ENCODE measurements at places on chromosomes 1 and 21.

DNA sequence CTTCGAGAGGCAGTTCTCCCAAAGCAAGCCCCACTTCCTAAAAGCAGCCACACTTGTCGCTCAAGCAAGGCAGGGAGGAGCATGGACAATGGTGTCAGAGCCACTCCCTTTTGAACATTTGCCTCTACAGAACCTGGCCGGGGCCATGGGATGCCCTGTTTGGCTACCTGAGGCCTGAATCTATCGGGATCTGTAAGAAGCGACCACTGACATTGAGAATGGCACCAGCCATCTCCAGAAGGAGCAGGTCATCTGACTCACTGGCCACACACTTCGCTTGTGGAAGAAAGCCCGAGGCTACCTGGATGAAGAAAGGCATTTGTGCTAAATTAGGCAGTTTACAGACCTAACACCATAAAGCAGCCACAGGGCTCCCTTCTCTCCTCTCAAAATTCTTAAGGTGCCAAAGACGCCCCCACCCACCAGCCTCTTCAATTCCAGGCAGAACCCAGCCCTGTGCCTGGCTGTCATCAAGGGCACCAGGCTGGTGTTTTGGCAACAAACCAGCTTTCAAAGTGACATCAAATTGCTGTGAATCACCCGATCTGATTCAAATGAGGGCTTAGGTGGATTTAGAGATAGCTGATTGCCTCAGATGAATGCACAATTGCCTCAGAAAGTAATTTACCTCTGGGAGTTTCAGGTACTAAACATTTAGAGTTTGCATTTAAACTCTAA lies 104.8 kb downstream of the ETS2 start:
- peak; percentile 88 for DNase-seq

DNA sequence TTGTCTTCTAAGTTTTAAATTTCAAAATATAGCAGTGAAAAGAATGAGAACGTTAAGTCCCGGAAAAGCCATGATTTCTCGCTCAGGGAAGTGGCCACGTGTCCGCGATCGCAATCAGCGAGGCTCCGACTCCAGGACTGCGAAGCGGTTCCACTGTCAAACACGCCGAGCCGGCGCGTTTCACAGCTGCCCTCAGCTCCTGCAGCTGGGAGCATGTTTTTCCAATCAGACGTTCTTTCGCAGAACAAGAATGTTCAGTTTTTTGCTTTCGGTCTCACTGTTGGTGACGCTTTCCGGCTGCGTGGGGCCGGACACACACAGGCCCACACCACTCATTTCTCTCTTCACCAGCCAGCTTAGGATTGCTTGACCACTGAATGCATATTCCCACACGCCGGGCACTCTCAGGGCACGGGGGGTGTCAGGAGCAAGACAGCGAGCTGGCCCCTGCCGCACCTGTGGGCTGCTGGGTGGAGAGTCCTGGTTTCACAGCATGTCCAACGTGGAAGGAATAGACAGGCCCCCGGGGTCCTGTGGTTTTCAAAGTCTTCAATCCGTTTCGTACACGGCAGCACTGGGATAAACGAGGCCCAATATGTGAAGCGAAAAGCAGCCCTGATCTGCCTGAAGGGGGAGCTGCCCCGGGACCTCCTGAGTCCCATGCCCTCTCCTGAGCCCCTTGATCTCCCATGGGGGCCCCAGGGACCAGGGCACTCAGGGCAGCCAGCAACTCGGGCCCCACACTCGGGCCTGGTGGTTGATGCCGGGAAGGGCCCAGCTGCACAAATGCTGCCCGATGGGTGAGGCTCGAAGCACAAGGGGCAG lies 47.3 kb upstream of the COL18A1 start:
- peak; percentile 51 for DNase-seq

- DNase-seq: no peak
Observed at GRCh38 chr1:77378723-77379535, 97.1 kb downstream of the AK5 start.

DNA sequence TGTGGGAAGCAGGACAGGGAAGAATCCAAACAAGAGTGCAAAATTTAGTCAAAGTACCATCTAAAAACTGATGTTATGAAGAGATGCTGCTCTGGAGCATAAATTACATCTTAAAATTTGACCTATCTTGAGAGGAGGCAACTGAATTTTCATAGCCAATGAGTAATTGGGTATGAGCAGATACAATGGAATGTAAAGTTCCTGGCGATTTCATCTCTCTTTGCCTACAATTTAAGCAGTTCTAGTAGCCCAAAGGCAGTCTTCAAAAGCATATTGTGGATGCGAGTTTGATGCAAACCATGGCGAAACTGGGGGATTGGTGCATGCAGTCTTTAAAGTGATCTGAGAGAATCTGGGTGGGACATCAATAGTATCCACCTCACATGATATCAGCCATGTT lies 1265.9 kb downstream of the BRINP3 start:
- no peak for DNase-seq

GRCh38 chr1:244968471-244968871 lies 104.1 kb upstream of the HNRNPU start:
- peak; percentile 78 for DNase-seq

DNA sequence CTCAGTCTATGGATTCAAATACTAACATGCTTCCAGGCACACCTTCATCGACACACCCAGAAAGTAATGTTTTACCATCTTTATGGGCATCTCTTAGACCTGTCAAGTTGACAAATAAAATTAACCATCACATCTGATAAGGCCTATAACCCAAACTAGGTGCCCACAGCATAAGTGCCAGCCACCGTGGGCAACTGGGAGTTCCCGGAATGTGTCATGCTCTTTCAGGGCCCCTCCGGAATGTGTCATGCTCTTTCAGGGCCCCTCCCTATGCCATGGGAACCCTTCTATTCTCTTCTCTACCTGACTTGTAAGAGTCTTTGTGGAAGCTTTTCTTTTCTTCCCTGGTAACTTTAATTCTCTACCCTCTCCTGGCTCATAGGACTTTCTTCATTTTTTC lies 26.6 kb downstream of the KRTAP24-1 start:
- DNase-seq: no peak

DNA sequence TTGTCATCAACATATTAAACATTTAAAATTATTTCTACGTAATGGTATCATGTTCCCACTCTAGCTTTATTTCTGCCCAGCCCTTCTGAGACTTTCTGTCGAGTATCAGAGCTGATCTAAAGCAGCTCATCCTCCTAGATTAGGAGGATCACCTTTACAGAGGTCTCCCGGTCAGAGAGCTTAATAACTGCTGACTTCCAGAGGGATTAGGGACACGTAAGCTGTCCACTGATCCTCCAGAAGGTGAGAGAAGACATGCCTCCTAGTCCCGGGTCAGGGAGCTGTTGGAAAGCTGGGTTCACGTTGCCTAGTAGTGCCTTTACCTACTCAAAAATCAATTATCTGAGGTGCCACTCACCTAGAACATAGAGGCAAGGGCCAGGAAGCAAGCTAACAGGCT lies 31.2 kb upstream of the NADK start:
- DNase-seq: no peak

DNA sequence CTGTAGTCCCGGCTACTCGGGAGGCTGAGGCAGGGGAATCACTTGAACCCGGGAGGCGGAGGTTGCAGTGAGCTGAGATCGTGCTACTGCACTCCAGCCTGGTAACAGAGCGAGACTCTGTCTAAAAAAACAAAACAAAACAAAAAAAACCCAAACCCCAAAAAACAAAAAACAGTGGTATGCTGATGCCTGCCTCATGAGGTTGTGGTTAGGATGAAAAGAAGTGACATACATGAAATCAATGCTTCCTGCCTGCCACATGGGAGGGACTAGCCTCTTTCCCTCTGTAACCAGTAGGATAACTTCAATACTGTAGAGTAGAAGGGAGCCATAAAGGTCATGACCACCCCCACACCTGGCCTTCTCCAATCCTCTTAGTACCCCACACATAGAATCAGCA lies 55.2 kb downstream of the TENT5C start:
- no peak for DNase-seq

DNA sequence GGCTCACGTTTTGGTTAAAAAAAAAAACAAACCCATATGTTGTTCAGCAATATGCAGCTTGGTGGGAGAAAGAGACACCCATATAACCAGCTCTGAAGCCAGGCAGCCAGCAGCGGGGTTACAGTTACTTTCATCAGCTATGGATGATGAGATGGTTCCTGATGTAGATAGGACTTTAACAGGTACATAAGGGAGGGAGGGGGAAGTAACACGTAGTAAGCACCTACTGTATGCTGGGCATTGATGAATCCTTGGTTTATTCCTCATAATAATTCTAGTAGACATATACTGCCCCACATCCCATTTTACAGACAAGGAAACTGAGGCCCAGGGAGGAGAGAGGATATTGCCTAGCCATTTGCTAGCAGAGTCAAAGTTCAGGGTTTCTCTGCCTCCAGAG lies 2.0 kb downstream of the SLC1A7 start:
- no peak for DNase-seq

DNA sequence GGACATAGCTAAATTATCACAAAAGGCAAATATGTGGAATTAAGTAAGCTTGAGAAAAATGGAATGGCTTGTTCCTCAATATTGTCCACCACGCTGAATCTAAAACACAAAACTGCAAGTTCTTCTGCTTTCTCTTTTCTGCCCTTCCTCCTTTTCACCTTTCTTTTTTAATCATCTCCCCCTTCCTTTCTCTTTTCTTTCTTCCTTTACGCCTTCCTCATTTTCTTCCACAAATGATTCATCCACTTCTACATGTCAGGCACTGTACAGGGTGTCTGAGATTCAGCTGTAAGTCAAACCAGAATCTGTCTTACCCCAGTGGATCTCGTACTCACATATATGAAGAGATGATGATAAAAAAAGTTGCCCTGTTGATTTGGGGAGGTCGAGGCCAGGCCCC lies 1182.5 kb downstream of the MRPL39 start:
- DNase-seq: no peak

GRCh38 chr1:234840253-234840652 lies 230.3 kb upstream of the IRF2BP2 start:
- no peak for DNase-seq

- DNase-seq: no peak
Observed at GRCh38 chr1:217004776-217005436, 281.7 kb upstream of the ESRRG start.

GRCh38 chr1:228691926-228692325 lies 43.4 kb upstream of the RHOU start:
- no peak for DNase-seq

GRCh38 chr1:2452932-2453315 lies 23.2 kb upstream of the PLCH2 start:
- DNase-seq: no peak

- no peak for DNase-seq
Observed at GRCh38 chr1:6885426-6885825, 100.2 kb downstream of the CAMTA1 start.

GRCh38 chr21:28447462-28447861 lies 545.2 kb downstream of the LTN1 start:
- DNase-seq: no peak

- DNase-seq: peak; percentile 73
Observed at GRCh38 chr1:204103431-204103741, 30.5 kb downstream of the SOX13 start.
